ENCODE measurements at places on chromosomes 4 and X.

DNA sequence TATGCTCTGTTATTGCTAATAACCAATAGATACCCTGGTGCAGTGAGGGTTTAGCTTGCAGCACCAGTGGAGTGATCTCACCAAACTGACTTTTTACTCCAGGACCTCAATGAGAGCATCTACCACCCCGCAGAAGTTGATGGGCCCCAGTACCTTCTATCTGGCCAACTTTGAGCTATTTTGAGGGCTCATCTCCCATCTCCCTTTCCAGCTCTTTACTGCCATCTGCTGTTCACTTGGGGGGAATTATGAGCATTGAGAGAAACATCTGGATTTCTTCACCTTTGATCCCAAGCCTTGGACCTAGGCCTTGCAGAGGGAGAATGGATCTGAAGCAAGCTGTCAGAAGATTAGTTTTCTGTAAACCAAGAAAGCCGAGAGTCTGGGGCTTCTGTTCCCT is 143.6 kb downstream of the TMEM164 start:
- no peak for DNase-seq

- no peak for DNase-seq
Measured at GRCh38 chr4:1081689-1082040, 31.7 kb downstream of the RNF212 start.

DNA sequence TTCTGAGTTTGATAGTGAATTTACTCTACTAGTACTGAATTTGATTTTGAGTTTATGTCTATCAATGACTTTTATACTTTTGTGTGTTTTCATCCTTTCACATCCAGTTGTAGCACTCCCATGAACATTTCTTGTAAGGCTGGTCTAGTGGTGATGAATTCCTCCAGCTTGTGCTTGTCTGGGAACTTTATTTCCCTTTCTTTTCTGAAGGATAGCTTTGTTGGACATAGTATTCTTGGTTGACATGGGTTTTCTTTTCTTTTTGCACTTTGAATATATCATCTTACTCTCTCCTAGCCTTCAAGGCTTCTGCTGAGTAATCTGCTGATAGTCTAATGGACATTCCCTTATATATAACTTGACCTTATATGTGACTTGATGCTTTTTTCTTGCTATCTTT is 32.5 kb upstream of the IL2 start:
- no peak for DNase-seq

GRCh38 chr4:63325140-63325539 is 1084.1 kb downstream of the TECRL start:
- DNase-seq = no peak

DNA sequence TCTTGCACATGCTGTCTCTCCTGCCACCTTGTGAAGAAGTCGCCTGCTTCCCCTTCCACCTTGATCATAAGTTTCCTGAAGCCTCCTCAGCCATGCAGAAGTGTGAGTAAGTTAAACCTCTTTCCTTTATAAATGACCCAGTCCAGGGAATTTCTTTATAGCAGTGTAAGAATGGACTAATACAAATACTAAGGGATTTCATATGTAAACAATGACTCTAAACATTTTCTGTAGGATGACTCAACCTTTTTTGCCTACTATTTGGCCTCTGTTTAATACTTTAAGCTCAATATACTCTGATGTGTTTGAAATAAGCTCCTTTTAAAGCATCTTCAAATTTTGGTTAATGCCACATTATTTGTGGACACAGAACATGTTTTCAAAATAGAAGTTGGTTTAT is 813.5 kb upstream of the SLIT2 start:
- no peak for DNase-seq

GRCh38 chrX:38717871-38718270 is 83.4 kb upstream of the MID1IP1 start:
- no peak for DNase-seq

- DNase-seq = no peak
Measured at GRCh38 chr4:55008166-55009056, 117.0 kb downstream of the KDR start.
